Stimulated activated CD8-positive, alpha-beta memory T cell treated with anti-CD3 and anti-CD28 coated beads, Interleukin-4, amount 100 ng/mL, for 1 hour (primary cell): ENCODE measurements at places on chromosomes 2 and 18.

DNA sequence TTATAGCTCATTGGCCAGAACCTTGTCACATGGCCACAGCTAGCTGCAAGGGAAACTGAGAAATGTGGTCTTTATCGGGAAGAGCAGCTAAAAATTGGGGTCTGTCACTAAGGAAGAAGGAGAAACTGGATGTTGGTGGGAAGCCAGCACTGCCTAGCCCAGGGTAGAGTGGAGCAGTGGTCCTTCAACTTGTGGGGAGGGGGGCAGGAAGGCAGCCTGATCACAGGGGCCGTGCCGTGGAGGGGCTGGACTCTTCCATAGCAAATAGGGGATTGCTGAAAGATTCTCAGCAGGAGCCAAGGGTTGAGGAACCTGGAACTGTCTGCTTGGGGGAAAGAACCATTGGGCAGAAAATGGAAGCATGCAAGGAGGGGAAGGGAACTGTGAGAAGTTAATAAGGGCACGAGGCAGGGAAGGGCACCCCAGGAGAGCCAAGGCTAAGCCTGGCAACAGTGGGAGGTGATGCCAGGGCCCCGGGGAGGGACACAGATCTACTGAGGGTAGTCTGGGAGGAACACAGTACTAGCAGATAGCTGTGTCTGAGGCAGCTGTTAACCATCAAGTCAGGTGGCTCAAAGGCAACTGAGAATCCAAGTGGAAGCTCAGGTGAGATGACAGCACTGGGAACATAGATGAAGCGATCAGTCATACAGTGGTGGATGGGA is 5.9 kb upstream of the NEURL3 start:
- no peak for DNase-seq

DNA sequence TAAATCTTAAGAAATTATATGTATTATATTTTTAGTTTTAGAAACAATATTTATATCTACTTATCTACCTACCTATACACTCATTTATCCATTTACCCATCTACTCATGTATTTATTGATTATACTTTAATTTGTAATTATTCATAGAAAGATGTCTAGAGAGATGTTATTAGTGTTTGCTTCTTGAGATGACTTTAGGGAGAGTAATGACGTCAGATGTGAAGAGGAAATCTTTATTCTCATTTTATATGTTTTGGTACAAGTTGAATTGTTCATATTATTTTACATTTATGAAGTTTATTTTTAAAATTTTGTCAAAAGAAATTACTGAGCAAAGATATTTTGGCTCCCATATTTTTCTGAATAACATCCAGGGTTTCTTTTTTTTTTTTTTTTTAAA is 271.3 kb upstream of the SLC8A1 start:
- DNase-seq: no peak

DNA sequence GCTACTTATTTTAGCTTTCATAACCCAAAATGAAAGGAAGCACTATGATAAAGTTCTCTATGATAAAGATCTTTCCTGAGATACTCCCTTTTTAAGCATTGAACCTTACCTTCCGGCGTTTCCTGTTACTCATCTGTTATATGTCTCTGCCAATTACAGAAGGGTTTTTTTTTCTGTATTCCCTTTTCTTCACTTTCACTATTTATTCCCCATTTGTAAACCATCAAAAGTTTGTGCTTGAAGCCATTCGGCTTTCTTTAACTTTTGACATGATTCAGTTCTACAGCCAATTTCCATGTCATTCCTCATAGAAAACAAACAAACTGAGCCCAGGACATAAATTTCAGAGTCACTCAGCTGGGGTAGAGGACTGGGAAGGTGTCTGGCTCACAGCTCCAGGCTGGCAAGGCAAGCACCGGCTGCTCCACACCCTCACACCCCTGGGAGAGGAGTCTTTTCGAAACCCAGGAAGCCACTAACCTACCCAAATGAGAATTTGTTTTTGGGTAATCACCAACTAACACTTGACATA is 429.4 kb upstream of the TRIB2 start:
- no peak for DNase-seq

GRCh38 chr2:239736358-239737143 is 288.6 kb downstream of the NDUFA10 start:
- no peak for DNase-seq

- DNase-seq: no peak
Measured at GRCh38 chr2:208415897-208416296, 9.3 kb downstream of the PTH2R start.

- DNase-seq: no peak
Measured at GRCh38 chr2:3180082-3180908, 197.3 kb downstream of the EIPR1 start.

GRCh38 chr2:7601990-7602389 is 684.8 kb downstream of the RNF144A start:
- no peak for DNase-seq

DNA sequence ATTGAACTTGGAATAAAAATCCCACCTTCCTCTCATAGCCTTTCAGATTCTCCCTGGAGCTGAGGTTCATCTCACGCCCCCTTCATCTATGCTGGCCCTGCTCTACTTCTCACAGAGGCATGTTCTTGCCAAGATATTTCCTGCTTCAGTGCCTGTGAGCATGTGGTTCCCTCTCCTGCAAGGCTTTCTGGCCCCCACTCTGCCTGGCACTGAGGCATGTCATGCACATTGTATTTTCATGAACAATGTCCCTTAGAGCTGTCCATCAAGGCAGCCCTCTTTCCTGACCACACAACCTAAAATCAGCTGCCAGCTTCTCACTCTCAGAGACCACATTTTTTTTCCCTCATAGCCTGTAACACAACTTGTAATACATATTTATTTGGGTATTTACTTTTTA is 18.0 kb upstream of the HK2 start:
- DNase-seq: no peak

- no peak for DNase-seq
Measured at GRCh38 chr2:188146888-188147287, 144.8 kb upstream of the GULP1 start.

- no peak for DNase-seq
Measured at GRCh38 chr2:206323486-206323885, 49.0 kb downstream of the ZDBF2 start.

GRCh38 chr2:105460048-105460732 is 61.3 kb upstream of the FHL2 start:
- no peak for DNase-seq

DNA sequence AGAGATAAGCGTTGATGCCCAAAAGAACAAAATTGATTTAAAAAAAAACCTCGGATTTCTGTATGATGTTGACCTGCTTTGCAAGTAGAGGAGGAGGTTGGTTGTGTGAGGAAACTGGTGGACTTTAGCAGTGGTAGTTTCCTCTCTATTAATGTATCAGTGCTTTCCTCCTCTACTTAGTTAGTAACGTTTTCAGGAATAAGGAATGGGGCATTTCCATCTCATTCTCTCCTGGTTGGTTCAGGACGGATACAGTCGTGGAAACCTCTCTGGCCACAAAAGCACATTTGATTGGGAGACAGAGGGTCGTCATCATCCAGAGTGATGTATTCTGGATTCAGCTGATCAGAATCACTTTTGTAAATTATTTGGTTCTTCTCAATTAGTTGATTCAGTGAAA is 1.5 kb downstream of the FHOD3 start:
- DNase-seq: no peak

DNA sequence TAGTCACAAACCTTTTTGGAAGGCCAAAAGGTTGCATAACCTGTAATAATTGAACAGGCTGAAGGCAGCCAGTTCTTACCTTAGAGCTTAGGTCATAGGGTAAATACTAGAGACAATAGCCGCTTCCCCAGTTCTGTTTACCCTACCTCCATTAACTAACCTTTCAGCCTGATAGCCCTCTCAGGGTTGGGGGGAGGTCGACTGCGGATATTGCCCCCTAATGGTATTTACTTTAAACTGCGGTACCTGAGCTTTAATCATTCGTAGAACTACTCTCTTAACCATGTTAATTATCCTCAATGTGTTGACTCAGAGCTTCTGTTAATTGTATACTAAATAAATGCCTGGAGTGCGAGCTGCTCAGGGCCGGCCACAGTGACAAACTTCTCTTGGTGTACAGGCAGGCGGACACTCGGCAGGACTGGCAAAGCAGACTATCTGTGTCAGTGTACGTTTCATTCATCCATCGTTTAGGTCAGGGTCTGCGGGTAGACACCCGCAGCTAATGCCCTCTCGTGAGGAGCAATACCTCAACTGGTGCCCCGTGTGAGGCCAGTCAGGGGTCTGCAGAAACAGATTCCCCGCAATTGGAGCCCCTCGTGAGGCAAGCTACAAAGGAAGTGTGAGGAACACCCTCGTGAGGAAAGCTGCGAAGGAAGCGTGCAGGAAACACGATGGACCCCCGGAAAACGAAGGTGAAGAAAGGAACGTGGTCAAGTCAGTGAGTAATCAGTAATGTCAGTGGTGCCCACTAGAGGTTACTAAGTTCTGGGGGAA is 115.3 kb upstream of the SCN7A start:
- DNase-seq: no peak

GRCh38 chr2:3728104-3729054 is 25.0 kb downstream of the DCDC2C start:
- DNase-seq: no peak

DNA sequence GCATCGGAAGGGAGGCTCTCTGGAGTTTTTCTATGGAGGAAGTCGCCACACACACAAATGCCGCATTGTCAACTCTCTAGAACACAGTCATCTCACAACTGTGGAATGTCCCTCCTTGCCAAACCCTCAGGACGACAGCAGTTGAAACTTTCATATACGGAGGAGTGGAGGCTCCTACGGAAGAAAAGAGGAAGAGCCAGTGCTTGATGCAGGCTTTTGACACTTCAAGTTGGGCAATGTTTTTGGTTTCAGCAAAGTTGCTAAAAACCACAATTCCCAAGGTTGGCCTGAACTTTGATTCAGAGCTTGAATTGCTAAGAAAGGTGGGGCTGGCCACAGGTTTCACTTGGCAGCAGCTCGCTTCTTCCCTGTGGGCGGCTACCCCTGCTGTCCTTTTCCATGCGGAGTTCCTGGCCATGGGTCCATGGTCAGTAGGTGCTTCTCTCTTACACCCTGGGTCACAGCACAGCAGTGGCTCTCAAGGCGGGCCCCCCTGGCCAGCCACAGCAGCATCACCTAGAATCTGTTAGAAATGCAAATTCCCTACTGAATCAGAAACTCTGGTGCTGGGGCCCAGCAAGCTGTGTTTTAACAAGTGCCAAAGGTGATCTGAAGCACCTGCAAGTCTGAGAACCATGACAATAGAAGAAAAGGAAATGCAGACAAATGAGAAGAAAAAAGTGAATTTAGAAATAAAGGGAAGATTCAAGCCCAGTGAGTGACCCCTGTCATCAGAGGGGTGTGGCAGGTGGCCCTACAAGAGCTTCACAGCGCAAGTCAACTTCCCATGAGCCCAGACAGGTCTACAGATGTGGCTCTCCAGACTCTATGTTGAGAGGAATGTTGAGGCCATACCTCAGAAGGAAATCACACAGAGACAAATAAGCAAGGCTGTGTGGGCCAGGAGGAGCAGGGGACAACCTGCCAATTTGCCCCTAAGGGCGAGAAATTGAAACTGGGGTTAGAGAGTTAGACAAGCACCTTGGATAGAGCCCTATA is 856.4 kb downstream of the RNF144A start:
- DNase-seq: no peak

DNA sequence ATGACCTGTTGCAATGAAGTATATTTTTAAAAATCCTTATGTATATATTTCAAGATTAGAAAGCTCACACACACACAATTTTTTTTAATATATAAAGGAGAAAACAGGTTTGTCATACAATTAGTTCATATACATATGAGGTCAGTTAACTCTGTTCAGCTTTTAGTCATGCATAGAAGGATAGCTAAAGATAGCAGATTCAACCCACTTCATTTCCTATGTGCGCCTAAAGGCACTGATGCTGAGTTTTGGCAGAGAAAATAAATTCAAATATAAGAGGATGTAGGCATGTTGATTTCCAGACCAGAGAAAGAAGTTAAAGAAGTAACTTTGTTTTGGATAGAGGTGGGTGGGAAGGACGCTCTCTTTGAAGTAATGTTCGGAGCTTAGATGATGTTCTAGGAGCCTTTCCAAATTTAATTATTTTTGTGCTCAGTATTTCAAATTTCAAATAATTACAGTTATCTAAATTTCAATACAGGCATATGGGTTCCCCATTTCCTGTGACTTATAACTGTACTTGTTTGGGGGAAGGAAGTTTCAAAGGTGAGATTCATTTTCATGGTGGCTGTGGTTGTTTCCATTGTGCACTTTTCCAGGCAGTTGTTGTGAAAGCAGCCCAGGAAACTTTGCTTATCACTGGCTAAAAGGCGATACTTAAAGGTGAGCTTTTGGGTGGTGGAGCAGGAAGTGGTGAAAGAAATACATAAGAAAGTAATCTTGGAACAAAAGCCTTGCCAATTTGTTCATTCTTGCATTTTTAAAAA is 523.4 kb upstream of the FANCL start:
- no peak for DNase-seq

DNA sequence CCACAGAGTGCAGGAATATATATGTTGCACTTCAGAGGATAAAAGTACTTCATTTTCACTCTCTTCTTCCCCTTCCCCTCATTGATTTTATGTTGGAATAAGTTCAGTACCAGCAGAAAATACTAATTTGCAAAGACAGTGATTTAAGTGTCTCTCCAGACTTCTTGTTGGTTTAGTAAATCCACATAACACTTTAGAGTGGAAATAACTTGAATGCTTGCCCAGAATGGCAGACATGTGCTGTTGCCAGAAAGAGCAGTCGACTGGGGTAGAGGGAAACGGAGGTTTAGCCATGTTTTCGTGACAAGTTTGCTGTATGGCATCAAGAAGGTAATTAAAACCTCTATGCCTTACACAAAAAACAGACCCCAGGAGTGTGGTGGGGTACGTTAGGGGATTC is 246.0 kb upstream of the CXCR4 start:
- DNase-seq: no peak

DNA sequence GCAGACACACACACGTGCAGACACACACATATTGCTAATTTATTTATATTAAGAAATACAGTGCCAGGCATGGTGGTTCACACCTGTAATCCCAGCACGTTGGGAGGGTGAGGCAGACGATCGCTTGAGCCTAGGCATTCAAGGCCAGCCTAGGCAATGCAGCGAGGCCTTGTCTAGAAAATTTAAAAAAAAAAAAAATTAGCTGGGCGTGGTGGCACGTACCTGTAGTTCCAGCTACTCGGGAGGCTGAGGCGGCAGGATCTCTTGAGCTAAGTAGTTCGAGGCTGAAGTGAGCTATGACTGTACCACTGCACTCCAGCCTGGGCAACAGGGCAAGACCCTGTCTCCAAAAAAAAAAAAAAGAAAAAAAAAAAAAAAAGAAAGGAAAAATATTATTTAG is 28.8 kb downstream of the ANXA4 start:
- DNase-seq: no peak

GRCh38 chr2:64514008-64514407 is 10.1 kb upstream of the AFTPH start:
- no peak for DNase-seq
